ENCODE measurements at places on chromosomes 16 and 17. TPM values are rescaled to one million over a fixed set of nuclear protein-coding genes. Genes with fewer than 3 reads are reported as not detected.

GRCh38 chr17:82861393-82861775 lies 21.6 kb upstream of the ZNF750 start:
- peaks cover 61% of the 10 kb centered on the region for H3K4me1 ChIP-seq
- H3K4me3 ChIP-seq = no peak overlapping the region
- H3K27ac ChIP-seq = no peak overlapping the region
- peaks cover 6% of the 10 kb centered on the region for H3K27me3 ChIP-seq

DNA sequence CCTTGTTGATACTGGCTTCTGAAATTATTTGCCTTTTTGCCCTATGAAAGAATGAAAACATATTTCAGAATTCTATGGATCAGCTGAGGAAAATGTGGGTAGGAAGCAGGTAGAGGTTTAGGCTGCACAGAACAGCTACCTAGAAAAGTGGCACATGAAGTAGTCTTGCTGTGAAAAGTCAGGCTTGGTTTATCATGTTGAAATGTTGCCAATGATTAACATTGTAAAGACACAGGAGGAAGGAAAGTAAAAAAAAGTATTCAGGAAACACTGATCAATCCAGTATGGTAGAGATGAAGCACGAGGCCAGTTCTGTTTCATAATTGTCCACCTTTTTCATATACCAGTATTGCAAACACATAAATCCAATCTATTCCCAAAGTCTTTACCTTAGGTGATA lies 29.9 kb downstream of the ABCA6 start:
- H3K36me3 ChIP-seq = no peaks in the 10 kb centered on the region
- no peak for DNase-seq
- H3K4me3 ChIP-seq = no peak overlapping the region
- H3K27me3 ChIP-seq = no peaks in the 10 kb centered on the region

The NKD1 gene
- 1.9 TPM for total RNA-seq

DNA sequence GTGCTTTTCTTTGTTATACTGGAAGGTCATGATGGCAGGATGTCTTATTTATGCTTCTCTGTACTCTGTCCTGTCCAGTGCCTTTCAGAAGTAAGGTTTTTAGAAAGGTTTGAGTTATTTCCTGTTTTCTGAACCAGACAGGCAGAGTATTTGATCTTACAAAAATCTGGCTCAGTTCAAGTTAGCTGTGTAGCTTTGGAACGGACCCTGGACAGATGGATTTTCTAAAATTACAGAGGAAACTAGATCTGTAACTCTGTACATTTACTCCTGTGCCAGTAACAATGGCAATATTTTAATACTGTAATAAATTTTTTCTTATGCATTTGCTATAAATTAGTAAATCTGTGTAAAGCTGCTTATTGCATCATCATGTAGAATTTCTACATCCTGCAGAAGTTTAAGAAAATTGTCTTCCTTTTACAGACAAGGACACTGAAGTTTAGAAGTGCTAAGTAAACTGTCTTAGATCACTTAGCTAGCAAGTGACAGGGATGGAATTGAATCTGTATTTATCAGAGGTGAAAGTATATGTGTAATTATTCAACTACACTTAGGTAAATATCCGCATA lies 347.6 kb downstream of the WWOX start:
- H3K27ac ChIP-seq = no peak overlapping the region
- no peaks in the 10 kb centered on the region for H3K36me3 ChIP-seq
- no peak for DNase-seq

DNA sequence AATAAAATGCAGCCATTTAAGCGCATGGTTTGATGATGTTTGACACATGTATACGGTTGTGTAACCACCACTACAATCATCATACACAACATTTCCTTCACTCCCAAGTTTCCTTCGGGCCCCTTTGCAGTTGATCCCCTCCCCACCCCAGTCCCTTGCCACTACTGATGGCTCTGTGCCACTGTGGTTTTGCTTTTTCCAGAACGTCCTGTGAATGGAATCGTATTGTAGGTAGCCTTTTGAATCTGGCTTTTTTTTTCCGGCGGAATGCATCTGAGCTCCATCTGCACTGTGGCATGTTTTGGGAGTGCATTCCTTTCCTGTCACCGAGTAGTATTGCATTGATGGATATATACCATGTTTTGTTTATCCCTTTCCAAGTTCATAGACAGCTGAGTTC lies 15.1 kb upstream of the MAP2K3 start:
- H3K36me3 ChIP-seq = no peaks in the 10 kb centered on the region
- no peak for DNase-seq
- H3K27ac ChIP-seq = no peak overlapping the region
- H3K4me1 ChIP-seq = peaks cover 12% of the 10 kb centered on the region
- H3K27me3 ChIP-seq = no peaks in the 10 kb centered on the region
- no peak overlapping the region for H3K4me3 ChIP-seq

The CMTM1 gene
- 5.9 TPM for total RNA-seq

- no peaks in the 10 kb centered on the region for H3K4me1 ChIP-seq
- DNase-seq = no peak
- no peaks in the 10 kb centered on the region for H3K27me3 ChIP-seq
- H3K36me3 ChIP-seq = no peaks in the 10 kb centered on the region
- H3K4me3 ChIP-seq = no peak overlapping the region
- no peak overlapping the region for H3K27ac ChIP-seq
Measured at GRCh38 chr17:66679631-66680517, 155.0 kb upstream of the CACNG5 start.

The EMP2 gene
- not detected for total RNA-seq

The CLEC19A gene
- total RNA-seq = not detected

- H3K36me3 ChIP-seq = no peaks in the 10 kb centered on the region
- peaks cover 17% of the 10 kb centered on the region for H3K4me1 ChIP-seq
- H3K4me3 ChIP-seq = no peak overlapping the region
- no peaks in the 10 kb centered on the region for H3K27me3 ChIP-seq
- DNase-seq = no peak
Measured at GRCh38 chr17:67400193-67400592, 23.1 kb downstream of the PITPNC1 start.

DNA sequence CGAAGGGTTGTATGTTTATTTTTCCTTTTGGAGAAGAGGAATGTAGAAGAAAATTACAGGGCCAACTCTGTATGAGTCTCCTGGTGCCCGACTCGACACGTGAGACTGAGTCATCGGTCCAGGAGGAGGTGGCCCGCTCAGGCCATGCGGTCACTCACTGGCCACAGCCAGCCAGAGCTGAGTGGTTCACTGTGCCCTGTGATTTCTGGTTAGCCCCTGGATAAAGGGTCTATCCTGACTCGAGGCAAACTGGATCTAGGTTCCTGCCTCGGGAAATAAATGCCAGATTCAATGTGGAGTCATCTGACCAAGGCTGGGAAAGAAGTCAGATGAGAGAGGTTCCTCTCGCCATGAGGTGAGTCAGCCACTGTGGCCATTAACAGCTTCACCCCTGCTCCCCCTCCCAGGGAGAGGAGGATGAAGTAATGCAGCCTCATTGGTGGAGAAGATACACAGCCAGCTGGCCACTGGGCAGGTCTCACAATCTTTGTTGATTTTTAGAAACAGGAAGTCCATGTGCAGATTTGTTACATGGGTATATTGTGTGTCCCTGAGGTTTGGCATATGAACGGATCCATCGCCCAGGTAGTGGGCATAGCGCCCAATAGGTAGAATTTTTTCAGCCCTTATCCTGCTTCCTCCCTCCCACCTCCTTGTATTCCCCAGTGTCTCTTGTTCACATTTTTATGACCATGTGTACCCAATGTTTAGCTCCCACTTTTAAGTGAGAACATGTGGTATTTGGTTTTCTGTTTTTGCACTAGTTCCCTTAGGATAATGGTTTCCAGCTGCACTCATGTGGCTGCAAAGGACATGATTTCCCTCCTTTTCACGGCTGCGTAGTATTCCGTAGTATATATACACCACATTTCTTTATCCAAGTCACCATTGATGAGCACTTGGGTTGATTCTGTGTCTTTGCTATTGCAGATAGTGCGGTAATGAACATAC lies 21.7 kb upstream of the USP36 start:
- no peaks in the 10 kb centered on the region for H3K36me3 ChIP-seq
- no peak overlapping the region for H3K4me3 ChIP-seq
- H3K27me3 ChIP-seq = no peaks in the 10 kb centered on the region
- H3K27ac ChIP-seq = no peak overlapping the region
- DNase-seq = no peak

- DNase-seq = no peak
- no peaks in the 10 kb centered on the region for H3K27me3 ChIP-seq
- no peak overlapping the region for H3K4me3 ChIP-seq
- H3K36me3 ChIP-seq = peaks cover 5% of the 10 kb centered on the region
- H3K27ac ChIP-seq = no peak overlapping the region
Measured at GRCh38 chr16:22052980-22053379, 39.4 kb upstream of the VWA3A start.

The ITGAL gene
- total RNA-seq = 176 TPM

The SULT1A1 gene
- 5.0 TPM for total RNA-seq

DNA sequence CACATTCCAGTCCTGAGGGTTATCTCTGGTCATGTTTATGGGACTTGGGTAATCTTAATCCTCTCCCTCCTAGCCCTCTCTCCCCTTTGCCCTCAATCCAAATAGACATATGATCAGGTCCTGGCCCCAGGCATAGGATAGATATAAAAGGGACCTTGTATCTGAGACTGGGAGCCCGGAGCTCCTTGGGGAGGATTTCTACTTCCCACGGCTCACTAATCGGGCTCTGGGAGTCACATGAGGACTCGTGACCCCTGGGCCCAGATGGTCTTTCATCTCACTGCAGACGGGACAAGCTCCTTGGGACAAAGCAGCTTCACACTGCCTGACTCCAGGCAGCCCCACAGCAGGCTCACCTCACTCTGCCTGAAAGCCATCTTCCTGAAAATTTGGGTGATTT lies 57.8 kb upstream of the LYRM9 start:
- H3K27me3 ChIP-seq = no peaks in the 10 kb centered on the region
- H3K4me1 ChIP-seq = peaks cover 12% of the 10 kb centered on the region
- no peaks in the 10 kb centered on the region for H3K36me3 ChIP-seq
- H3K4me3 ChIP-seq = no peak overlapping the region

All from B cell (primary cell).